Effector memory CD4-positive, alpha-beta T cell (primary cell): ENCODE measurements at places on chromosomes 2 and 18.
A peak's percentile ranks its signal among the peaks of the same experiment; 100 is the strongest.

- DNase-seq: no peak
- H3K27ac ChIP-seq: no peak overlapping the region
- H3K4me3 ChIP-seq: no peak overlapping the region
- no peaks in the 10 kb centered on the region for H3K4me1 ChIP-seq
- no peaks in the 10 kb centered on the region for H3K36me3 ChIP-seq
- no peaks in the 10 kb centered on the region for H3K27me3 ChIP-seq
These were observed 18.7 kb upstream of the RASGRP3 start for GRCh38 chr2:33457556-33458247.

GRCh38 chr2:15622614-15623480 is 31.2 kb downstream of the DDX1 start:
- H3K36me3 ChIP-seq: peaks cover 80% of the 10 kb centered on the region
- DNase-seq: no peak
- H3K4me3 ChIP-seq: no peak overlapping the region
- no peak overlapping the region for H3K27ac ChIP-seq
- H3K27me3 ChIP-seq: no peaks in the 10 kb centered on the region
- H3K4me1 ChIP-seq: no peaks in the 10 kb centered on the region

GRCh38 chr2:133377599-133377998 is 190.7 kb downstream of the NCKAP5 start:
- DNase-seq: no peak
- no peak overlapping the region for H3K27ac ChIP-seq
- H3K36me3 ChIP-seq: no peaks in the 10 kb centered on the region
- H3K4me3 ChIP-seq: no peak overlapping the region
- H3K27me3 ChIP-seq: no peaks in the 10 kb centered on the region
- no peaks in the 10 kb centered on the region for H3K4me1 ChIP-seq

- no peak overlapping the region for H3K27ac ChIP-seq
- no peaks in the 10 kb centered on the region for H3K4me1 ChIP-seq
- H3K27me3 ChIP-seq: no peaks in the 10 kb centered on the region
These were observed 192.4 kb upstream of the AGAP1 start for GRCh38 chr2:235301202-235302076.

- H3K4me1 ChIP-seq: no peaks in the 10 kb centered on the region
- no peak overlapping the region for H3K4me3 ChIP-seq
- no peaks in the 10 kb centered on the region for H3K27me3 ChIP-seq
- no peak for DNase-seq
- H3K27ac ChIP-seq: no peak overlapping the region
These were observed 33.6 kb upstream of the AP1S3 start for GRCh38 chr2:223870840-223871611.

DNA sequence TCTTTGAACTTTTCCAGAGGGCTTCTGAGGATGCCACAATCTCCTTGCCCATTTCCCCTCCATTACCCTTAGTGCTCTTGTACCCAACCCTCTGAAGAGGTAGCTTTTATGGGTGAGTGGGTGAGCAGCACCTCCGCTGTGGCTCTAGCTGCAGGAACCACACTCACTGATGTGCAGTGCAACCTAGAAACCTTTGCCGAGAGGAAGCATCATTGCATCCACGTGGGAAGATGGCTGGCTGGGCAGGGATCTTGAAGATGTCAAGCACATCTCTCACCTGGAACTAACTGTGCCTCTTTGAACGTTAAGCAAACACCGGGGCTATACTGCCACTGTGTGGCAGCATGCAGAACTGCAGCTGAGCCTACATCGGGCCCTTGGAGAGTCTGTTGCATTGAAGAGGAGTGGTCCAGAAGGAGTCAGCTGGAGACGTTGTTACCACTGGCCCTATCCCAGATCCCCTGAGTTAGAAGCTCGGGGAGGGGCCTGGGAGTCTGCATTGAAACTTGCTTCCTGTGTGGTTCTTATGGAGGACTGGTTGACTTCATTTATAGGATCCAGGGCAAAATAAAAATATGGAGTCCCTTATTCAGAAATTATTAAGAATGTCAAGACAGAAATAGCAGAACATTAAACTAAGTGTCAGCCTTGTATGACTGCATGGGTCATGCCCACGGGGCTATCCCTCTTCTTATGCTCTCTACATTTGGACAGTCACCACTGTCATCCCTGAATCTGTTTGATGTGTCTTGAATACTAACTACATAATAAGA is 28.7 kb downstream of the IGFBP5 start:
- peak; percentile 47 for DNase-seq
- H3K4me1 ChIP-seq: no peaks in the 10 kb centered on the region
- no peak overlapping the region for H3K27ac ChIP-seq
- H3K27me3 ChIP-seq: no peaks in the 10 kb centered on the region

DNA sequence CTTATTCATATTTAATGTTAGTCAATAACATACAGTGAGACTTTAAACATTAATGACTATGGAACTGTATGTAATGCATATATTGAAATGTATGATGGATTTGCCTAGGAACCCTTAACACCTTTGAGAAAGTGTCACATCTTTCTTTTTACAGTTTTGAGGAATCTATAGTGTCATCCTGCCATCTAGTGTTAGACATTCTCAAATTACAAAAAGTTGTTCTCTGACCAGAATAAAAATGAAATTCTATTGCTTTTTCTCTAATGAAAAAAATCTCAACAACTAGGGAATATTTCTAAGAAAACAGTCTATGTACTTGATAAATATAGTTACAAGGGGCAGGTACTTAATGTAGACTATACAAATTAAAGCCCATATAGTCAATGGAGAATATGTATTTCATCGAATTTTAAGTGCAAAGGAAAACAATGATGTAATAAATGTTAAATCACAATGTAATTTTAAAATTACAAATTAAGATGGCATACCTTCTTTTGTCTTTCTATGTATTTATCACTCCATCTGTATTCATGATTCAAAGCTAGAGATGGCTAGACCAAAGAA is 5.1 kb upstream of the CALCRL start:
- H3K27me3 ChIP-seq: no peaks in the 10 kb centered on the region
- H3K4me1 ChIP-seq: no peaks in the 10 kb centered on the region
- no peak overlapping the region for H3K27ac ChIP-seq
- no peak overlapping the region for H3K4me3 ChIP-seq
- H3K36me3 ChIP-seq: no peaks in the 10 kb centered on the region

DNA sequence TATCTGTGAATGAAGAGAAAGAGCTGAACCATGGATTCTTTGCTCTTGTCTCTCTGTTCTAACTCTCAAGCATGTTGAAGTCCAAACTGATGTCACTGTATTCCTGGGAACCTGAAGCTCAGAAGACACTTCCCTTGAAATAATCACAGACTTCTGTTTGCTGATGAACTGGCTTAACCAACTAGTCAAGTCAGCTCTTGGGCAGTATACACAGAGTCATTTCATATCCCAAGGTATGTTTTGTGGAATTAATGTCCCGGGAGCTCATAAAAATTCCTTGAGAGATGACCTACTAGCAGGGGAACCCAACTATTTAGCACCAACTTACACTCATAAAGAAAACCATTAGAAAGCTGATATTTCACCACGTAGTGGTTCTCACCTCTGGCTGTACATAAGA is 156.6 kb downstream of the NR4A2 start:
- no peaks in the 10 kb centered on the region for H3K27me3 ChIP-seq
- H3K4me3 ChIP-seq: no peak overlapping the region
- no peaks in the 10 kb centered on the region for H3K36me3 ChIP-seq
- no peak overlapping the region for H3K27ac ChIP-seq
- no peak for DNase-seq

DNA sequence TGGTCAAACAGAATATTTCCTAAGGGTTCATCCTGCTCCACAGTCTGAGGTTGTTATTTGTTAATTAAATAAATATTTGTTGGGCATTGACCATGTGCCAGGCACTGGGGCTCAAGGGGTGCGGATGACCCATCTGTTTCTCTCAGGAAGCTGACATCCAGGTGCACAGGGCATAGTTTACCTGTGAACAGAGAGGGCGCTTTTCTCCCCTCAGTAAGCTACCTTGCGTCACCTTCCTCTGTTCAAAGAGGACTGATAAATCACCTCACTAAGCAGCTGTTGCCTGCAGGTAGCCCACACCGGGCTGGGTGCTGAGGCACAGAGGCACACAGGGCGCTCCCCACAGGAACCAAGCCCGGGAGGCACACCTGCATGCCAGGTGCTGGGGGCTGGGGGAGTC is 41.6 kb downstream of the SH3RF3 start:
- H3K27me3 ChIP-seq: no peaks in the 10 kb centered on the region
- no peak overlapping the region for H3K27ac ChIP-seq
- H3K36me3 ChIP-seq: no peaks in the 10 kb centered on the region

GRCh38 chr18:58863539-58864145 is 1.0 kb upstream of the ZNF532 start:
- H3K36me3 ChIP-seq: no peaks in the 10 kb centered on the region
- H3K27ac ChIP-seq: no peak overlapping the region
- H3K4me1 ChIP-seq: no peaks in the 10 kb centered on the region
- peaks cover 3% of the 10 kb centered on the region for H3K27me3 ChIP-seq

DNA sequence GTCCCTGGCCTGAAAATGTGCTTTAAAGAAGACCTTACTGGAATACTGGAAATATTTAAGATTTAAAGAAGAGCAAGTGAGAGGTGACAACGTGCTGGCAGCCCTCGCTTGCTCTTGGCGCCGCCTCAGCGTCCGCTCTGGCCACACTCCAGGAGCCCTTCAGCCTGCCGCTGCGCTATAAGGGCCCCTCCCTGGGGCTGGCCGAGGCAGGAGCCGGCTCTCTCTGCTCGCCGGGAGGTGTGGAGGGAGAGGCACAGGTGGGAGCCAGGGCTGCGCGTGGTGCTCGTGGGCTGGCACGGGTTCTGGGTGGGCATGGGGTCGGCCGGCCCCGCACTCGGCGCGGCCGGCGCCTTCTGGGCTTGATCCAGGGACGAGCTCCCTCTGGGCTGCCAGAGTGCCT is 2.9 kb upstream of the COQ10B start:
- H3K36me3 ChIP-seq: no peaks in the 10 kb centered on the region
- H3K27ac ChIP-seq: no peak overlapping the region
- H3K4me3 ChIP-seq: no peak overlapping the region
- no peak for DNase-seq
- peaks cover 18% of the 10 kb centered on the region for H3K4me1 ChIP-seq

GRCh38 chr2:229179628-229180027 is 91.5 kb downstream of the PID1 start:
- H3K27me3 ChIP-seq: no peaks in the 10 kb centered on the region
- no peak overlapping the region for H3K27ac ChIP-seq
- H3K4me3 ChIP-seq: no peak overlapping the region

DNA sequence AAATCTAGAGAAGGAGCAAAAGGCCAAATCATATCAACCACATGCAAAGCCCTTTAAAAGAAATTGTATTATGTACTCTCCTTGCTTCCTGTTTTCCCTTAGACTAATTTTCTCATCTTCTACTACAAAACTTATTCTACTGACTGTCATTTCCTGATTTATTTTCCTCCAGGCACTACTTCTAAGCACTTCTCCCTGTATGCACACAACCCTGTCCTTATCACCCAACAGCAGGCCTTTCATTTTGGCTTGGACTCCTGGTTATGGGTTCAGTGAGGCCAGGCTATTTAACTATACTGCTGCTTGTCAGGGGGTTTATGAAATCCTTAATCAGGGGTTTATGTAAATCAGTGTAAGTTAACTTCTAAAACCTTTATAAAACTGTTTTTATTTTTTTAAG is 205.1 kb upstream of the FAM98A start:
- no peaks in the 10 kb centered on the region for H3K36me3 ChIP-seq
- H3K27me3 ChIP-seq: no peaks in the 10 kb centered on the region
- no peak overlapping the region for H3K27ac ChIP-seq
- H3K4me1 ChIP-seq: no peaks in the 10 kb centered on the region

DNA sequence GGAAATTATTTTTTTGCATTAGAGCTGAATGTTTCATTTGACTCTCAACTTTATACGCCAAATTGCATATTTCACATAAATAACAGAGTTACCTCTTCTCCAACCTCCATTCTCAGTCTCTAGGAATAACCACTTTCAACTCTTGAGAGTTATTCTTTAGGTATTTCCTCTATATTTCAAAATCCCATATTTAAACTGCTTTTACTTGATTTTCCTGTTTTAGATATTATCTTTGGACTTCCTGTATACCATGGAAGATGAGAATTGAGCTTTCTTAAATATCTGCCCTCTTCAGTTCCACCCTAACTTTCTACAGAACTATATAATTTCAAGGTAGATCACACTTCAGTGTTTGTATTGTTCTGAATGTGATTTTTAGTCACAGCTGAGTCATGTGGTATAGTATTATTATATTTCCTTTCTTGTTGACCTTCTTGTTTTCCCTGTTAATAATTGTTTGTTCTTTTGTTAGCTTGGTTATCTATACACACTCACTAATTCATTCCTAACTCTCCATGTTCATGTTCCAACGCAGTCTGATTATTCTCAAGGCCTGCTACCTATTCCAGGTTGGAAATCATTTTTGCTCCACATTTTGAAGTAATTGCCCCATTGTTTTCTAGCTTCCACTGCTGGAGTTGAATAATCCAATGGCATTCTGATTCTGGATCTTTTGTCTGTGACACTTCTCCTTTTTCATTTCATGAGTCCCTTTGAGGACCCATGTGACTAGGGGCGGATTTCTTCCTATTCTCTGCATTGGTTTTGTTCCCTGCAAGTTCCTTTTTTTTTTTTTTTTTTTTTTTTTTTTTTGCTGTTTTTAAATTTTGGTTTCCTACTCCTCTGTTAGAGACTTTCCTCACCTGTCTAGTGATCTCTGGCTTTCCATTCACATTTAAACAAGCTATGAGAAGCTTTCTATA is 156.8 kb upstream of the RBMS1 start:
- no peaks in the 10 kb centered on the region for H3K27me3 ChIP-seq
- H3K27ac ChIP-seq: no peak overlapping the region
- no peaks in the 10 kb centered on the region for H3K36me3 ChIP-seq
- peaks cover 12% of the 10 kb centered on the region for H3K4me1 ChIP-seq
- no peak for DNase-seq
- H3K4me3 ChIP-seq: no peak overlapping the region

DNA sequence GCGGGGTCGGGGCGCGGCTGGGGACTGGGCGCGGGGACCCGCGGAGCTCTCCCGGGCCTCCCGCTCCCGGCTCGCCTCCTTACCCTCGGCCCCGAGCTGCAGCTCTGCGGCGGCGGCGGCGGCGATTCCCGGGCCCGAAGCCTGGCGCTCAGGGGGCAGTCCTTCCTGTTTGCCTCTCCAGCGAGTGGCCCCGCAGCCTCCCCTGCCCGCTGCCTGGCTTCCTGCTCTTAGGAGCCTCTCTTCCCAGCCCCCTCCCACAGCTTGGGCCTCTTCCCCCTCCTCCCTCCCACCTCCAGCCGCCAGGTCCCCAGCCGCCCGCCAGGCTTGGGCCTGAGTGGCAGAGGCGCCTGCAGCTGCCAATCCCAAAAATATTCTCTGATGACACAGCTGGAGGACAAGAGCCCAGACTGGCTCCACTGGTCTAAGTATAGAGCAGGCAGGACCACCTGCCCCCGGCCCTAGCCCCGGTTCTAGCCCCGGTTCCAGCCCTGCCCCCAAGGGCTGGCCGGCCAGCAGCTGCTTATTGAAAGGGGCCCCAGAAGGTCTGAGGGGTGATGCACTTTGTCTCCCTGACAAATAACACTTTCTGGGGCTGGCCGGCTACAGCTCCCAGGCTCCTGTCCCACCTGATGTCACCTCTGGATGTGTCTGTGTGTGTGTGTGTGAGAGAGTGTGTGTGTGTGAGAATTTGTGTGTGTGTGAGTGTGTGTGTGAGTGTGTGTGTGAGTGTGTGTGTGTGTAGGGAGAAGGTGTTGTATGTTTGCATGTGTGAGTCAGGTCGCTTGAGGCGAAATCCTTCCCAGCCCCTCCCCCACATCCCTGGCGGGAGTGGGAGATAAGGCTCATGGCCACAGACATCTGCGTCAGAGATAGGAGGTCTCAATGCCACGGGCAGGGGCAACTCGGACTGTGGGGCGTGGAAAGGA is at the start of gene OBSL1:
Gene OBSL1 (minus strand): TSS at position 229 of the 926 bp plus-strand sequence. CDS start 307 bp downstream, outside the sequence.
- no peaks in the 10 kb centered on the region for H3K4me1 ChIP-seq
- no peak within 1 kb of the TSS for H3K27ac ChIP-seq
- H3K4me3 ChIP-seq: peak within 1 kb of the TSS; percentile 39

GRCh38 chr2:23314687-23315086 is 70.3 kb upstream of the KLHL29 start:
- H3K27me3 ChIP-seq: no peaks in the 10 kb centered on the region
- no peak for DNase-seq
- no peak overlapping the region for H3K27ac ChIP-seq
- no peak overlapping the region for H3K4me3 ChIP-seq
